Renal cortex interstitium (tissue), 15 donors: ENCODE measurements at places on chromosomes 7 and 10.

DNA sequence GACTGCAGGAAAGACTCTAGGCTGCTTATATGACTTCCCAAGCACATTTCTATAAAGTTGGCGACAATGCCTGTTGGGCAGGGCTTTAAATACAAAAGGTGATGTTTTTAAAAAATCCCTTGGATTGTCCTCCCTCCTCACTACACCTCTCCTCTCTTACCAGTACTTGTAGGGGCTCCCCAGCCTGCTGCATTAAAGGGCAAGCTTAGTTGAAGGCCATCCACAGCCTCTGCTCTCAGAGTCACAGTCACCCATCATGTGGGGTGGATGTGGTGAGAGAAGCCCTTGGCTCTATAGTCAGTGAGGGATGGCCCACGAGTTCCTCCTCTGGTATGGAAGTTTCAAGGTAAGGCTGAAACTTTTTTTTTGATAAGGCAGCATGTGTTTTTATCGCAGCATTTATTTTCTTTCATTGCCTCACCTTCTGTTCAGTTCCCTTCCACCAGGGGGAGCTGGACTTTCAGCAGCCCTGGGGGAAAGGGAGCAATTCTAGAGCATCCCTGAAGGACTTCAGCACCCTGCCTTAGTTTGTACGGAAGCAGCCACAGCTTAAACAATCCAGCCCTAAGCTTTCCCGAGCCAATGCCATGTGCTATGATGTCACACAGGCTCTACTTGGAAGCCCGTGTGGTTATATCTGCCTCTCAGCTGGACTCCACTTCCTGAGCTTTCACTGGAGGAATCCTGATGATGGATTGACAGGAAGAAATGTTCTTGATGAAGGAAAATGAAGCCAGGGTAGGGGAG, 131.9 kb downstream of the CALCR start:
- DNase-seq = no peak

DNA sequence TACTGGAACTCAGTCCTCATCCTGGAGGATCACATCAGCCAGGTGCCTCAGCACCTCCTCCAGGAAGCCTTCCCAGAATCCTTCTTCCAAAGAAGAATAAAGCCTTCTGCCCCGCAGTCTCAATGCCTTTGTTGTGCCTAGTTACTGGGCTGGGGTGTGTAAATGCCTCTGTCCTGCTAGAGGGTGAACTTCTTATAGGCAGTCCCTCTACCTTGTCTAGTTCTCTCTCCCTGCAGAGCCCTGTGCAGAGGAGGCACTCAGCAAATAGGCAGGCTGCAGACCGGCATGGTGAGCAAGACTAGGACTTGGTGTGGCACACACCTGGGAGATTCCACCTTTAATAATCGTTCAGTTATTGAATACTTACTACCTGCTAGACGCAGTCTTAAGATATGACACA, 104.7 kb upstream of the PCBD1 start:
- DNase-seq = no peak

DNA sequence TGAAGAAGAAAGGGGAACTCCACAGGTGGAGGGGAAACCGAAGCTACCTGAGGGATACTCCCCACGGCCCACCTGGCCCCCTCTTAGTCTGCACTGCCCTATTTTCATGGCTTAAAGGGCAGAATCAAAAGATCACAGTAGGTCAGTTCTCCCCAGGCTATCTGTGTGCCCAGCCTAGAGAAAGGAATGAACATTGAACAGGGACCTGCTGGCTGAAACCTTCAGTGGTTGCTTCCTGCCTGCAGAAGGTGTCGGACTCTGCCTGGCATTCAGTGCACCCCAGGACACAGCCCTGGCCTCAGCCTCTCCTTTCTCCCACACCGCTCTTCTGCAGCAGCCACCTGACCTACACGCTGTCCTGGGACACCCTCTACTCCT, 74.5 kb downstream of the PRKAG2 start:
- no peak for DNase-seq

GRCh38 chr7:29340696-29341095, 146.1 kb downstream of the CHN2 start:
- no peak for DNase-seq

GRCh38 chr10:57657164-57657765, 610.4 kb downstream of the IPMK start:
- DNase-seq = peak; percentile 25

- no peak for DNase-seq
Measured at GRCh38 chr7:11604505-11604904, 227.5 kb downstream of the THSD7A start.

- DNase-seq = no peak
Measured at GRCh38 chr7:68676813-68677535, 921.3 kb upstream of the AUTS2 start.

DNA sequence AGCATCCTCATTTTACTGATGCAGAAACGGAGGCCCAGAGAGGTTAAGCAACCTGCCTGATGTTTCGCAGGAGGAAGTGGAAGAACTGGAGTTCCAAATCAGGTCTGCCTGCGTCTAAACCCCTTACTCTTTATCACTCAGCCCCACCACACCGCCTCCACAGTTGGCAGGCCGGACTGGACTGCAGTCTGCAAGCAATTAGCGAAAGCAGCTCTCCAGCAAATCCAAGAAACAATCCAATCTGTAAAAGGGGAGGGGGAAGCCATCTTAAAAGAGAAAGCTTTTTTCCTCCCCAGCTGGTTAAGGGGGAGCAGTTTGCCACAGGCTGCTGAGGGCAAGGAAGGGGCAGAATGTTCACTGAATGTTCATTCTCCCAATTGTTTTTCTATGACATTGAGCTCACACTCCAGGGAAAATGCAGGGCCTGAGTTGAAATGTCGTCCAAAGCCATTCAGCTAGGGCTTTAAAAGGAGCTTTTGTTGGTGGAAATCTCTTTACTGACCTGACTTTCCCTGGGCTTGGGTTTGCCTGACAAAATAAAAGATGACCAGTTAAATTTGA, 350.1 kb downstream of the RNLS start:
- DNase-seq = no peak

DNA sequence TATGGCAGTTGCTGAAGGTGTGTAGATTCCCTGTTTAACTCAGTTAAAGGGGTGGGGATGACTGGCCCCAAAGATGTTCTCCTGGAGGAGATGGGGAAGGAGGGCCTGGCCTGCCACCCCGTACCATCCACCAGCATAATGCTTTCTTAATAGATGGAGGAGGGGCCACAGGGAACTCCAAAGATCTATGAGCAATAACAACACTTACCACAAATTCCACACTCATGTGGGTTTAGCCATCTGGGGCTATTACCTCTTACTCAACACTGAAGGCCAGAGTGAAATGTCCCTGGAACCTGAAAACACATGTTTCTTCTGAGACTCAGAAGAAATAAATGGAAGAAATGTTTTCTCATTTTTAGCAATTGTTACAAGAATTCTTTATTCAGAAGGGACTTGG, 259.0 kb downstream of the CXCL12 start:
- no peak for DNase-seq
